NCI-H187 treated with DMSO at 0.1 percent for 48 hours (cell line): ENCODE measurements at places on chromosomes 16 and 17.

DNA sequence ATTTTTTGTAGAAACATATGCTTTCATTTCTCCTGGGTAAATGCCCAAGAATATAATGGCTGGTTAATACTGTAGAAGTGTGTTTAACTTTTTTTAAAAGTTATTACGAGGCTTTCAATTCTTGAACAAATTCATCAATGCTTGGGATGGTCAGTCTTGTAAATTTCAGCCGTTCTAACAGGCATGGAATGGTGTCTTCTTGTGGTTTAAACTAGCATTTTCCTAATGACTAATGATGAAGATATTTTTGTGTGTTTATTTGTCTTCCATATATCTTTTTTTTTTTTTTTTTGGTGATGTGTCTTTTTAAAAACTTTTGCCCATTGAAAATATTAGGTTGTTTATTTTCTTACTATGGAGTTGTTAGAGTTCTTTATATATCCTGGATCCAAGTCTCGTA is 67.1 kb downstream of the MGAT5B start:
- no peak for DNase-seq

- DNase-seq = no peak
Observed at GRCh38 chr17:74502861-74503260, 28.4 kb downstream of the CD300LB start.

DNA sequence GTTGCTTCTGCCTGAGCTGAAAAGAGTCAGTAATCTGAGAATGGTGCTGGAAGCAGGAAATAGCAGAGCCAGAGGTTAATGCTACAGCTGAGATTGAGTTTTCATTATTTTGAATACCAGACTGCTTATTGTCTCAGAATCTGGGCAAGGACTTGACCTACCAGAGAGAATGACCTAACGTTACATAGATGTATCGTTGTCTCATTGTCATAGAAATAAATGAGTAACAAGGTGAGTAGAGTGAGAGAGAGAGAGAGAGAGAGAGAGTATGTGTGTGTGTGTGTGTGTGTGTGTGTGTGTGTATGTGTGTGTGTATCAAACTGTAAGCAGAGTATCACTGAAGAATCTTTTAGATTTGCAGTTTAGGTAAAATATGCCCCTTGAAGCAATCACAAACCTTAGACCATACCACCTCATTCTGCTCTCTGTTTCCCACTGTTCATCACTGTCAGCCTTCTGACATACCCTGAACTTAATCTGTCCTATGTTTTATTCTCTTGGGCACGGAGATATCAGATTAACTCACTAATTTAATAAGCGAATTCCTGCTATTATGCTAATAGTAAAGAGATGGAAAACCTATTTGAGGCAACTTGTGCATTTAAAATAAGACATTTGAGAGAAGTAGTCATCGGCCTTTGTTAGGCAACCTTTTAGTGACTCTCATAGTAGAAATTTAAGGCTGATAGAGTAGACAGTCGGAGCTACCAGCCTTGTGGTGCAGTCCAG is 87.8 kb downstream of the CYB561 start:
- DNase-seq = no peak

DNA sequence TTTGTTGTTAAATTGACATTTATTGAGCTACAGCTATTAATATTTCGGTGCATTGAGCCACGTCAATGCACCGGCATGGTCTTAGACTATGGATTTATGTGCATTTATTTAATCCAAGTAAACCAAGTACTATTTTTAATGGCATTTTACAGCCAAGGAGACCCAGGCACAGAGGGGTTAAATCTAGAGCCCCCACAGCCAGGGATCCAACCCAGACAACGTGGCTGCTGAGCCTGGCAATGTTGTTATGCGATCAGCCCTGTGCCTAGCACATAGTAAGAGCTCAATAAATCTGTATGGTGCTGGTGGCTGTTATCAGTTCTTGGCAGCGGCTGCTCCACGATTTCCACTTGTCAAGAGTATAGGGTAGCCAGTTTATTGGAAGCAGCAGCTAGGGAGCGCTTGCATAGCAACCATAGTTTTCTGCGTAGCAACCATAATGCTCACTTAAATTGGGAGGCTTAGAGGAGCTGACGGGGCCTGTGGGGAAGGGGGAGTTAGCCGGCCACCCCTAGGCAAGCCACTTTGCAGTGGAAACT is 541 bp upstream of the RBBP6 start:
- no peak for DNase-seq

GRCh38 chr16:21654466-21654865 is 2.1 kb upstream of the IGSF6 start:
- DNase-seq = no peak

DNA sequence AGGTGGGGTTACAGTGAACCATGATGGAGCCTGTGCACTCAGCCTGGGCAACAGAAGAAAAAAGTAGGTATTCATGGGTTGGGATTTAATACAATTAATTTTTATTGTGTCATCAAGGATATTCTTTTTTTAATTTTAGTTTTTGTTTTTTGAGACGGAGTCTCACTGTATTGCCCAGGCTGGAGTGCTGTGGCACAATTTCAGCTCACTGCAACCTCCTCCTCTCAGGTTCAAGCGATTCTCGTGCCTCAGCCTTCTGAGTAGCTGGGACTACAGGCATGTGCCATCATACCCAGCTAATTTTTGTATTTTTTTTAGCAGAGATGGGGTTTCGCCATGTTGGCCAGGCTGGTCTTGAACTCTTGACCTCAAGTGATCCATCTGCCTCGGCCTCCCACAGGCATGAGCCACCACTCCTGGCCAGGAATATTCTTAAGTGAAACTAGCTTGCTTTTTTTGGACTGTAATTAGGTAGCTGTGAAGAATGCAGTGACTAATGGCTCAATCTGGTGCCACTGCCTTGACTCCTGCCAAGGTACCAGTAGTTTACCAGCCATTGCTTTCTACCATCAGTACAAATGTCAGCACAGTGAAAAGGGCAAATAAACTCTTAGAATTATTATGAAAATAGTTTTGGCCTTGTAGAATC is 4.8 kb downstream of the PPM1D start:
- no peak for DNase-seq

DNA sequence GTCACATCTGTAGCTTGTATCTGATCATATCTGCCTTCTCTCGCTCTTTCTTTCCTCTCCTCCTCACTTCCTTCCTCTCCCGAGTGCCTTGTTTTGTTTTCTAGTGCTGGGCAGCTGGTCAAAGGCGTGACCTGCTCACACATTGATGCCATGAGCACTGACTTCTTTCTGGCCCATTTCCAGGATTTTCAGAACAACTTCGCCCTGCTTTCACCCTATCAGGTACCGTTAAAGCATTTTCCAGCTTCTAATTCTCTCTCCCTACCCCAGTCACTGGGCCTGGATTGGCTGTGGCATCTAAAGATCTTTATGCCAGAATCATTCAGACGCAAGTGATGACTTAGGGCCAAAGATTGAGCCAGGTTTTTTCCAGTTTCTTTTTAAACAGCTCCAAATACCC is 55.5 kb downstream of the OTOA start:
- no peak for DNase-seq

DNA sequence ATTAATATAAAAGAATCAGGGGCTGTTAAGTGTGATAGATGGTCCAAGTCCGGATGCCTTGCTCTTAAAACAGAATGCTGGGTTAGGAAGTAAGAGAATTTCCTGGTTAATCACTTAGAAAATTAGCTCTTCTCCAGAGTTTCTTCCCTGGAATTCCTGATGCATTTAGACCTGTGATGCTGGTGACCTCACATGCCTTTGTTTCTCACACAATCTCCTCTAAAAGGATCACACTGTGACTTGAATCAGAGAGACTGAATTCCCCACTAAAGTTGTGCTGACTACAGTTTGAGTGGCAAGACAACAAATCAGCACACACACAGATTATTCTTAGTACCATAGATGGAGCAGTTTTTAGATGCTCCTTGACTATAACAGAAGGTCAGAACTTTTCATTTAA is 4.4 kb upstream of the RNF43 start:
- DNase-seq = no peak
